ENCODE measurements at places on chromosomes 5 and 9.

- no peak for DNase-seq
These were observed 137.5 kb downstream of the ARHGEF28 start for GRCh38 chr5:73763300-73764032.

DNA sequence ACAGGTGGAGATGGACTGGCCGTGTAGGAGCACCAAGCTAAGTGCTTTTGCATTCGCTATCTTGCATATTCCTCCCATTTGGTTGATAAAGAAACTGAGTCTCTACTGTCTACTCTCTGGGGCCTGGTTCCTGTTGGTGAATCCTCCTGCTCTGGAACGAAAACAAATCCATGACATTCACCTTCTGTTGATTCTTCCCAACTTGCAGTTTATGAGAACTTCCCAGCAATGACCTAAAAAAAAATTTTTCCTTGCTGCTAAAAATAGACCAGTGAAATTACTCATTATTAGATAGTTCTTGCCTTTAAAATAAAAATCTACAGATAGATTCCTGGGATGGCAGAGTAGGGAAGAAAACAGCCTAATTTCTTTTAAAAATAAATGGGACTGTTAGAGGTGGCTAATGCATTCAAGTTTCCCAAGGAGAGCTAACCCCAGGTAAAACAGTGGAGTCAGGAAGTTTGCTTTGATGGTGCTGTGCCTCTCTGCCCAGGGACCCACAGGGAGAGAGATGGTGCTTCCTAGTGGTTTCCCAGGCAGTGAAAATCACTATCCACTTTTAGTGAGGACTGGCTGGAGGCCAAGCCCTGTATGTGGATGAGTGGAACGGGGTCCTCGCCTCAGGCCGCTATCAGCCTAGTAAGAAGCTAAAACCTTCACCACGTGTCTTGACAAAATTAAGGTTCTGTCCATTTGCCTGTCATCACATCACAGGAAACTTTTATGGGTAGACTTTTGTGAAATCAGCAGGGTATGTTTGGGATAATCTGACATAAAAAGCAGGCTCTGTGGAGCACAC is 68.4 kb upstream of the NR3C1 start:
- DNase-seq = no peak

DNA sequence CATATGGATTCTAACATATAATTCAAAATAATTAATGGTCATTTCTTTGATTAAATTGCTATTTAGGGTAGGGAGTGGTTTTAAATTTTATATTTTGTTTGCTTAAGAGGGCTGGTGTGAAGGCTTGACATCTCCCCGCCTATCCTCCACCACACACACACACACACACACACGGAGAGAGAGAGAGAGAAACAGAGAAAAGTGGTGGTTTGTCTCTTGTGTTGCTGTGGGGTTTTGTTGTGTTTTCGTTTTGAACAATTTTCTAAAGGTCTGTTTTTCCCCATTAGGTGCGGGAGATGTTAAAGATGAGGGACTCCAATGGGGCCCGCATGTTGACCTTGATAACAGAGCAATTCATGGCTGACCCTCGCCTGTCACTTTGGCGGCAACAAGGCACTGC is 161.9 kb downstream of the ZSWIM6 start:
- no peak for DNase-seq

DNA sequence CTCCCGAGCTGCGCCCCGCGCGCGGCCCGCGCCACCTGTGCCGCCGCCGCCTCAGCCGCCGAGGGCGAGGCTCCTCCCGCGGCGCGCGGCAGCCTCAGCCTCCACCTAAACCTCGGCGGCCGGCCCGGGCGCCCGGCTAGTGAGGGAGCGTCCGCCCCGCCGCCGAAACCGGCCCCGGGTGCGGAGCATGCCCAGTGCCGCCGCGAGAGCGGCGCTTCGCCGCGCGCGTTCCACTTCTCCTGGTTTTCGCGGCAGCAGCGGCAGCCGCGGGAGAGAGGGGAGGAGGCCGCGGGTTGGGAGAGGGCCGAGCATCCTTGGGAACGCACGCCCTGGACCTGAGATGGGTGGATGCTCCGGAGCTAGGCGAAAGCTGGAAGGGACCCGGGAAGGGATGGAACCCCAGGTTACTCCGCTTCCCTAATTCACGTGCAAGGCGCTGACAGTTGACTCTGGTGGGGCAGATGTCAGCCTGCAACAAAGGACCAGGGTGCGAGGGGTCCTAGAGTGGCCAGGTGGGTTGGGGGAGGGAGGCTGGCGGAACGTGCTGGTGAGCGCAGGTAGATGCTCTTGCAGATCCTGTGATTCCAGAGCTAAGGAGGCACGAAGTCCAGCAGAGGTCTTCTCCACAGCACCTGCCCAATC is at the start of gene CTNND2:
TSS of gene CTNND2 (minus strand) at position 182 of the 642 bp plus-strand sequence. CDS start 593 bp downstream, outside the sequence.
- no peak for DNase-seq

- no peak for DNase-seq
These were observed 961 bp downstream of the DPP7 start for GRCh38 chr9:137113385-137114159.

- DNase-seq = no peak
These were observed 23.5 kb upstream of the HAND1 start for GRCh38 chr5:154501566-154501965.

- DNase-seq = no peak
These were observed 138.8 kb upstream of the NR4A3 start for GRCh38 chr9:99682870-99683269.

DNA sequence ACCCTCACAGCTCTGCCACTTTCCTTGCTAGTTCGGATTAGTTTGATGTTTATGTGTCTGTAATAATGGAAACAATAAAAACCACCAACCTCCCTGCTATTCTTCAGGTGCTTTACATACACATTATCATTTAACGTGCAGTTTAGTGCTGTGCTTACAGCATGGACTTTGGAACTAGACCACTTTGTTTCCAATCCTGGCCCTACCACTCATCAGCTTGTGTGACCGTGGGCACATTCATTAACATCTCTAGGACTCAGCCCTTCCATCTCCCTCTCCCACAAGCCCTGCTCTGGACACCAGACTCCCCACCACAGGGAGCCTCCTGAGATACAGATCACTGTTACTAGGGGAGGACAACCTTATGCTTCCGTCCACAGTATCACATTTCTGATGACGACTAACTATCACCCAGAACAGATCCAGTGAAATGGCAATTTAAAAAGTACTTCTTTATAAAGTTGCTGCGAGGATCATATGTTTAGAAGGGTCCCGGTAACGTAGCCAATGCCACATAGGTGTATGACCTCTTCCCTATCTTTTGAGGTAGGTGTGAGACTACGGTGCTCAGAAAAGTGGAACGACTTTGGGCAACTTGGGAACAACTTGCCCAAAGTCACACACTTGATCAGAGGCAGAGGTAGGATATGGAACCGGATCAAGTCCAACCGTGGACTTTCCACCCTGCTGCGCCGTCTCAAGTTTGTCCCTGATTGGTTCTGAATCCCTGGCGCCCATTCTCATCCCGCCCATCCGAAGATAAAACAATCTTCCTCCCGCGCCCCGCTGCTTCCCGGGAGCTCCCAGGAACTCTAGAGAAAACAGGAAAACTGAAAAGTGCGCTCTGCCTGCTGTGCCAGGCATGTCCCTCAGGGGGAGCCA is 132.4 kb upstream of the NIPBL start:
- no peak for DNase-seq
